ENCODE measurements at places on chromosomes 6 and 20.

DNA sequence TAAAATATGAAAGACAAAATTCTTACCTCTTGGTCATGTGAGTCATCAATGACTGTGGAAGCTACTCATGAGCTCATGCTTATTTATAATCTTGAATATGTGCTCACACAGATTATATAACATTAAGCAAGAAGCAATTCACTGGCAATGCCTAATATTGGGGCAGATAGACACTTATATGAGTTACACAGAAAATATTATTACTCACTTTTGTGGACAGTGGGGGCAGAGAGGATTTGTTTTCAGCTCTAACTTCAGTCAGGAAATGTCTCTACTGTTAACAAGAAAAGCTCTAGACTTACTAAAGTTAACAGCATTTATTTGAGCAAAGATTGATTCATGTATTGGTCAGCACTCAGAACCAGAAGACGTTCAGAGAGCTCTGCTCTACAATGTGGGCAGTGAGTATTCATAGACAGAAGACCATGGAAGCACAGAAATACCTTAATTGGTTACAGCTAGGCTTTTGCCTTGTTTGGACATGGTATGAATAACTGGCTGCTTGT is 85.8 kb upstream of the AHI1 start:
- DNase-seq: no peak

- DNase-seq: no peak
Measured at GRCh38 chr20:7406671-7407070, 533.6 kb downstream of the HAO1 start.

DNA sequence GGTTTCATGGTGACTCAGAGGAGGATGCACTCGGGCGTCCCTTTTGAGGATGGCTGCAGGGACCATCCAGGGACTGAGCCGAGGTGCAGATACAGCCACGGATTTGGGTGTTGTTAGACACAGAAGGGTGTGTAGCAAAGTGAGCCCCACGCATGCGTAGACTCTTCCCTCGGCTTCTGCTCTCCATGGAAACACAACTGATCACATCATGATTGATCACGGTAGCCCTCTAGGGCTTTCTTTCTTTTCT is 606 bp upstream of the ULBP1 start:
- no peak for DNase-seq

GRCh38 chr20:59988141-59988540 is 29.9 kb downstream of the CDH26 start:
- no peak for DNase-seq

- no peak for DNase-seq
Measured at GRCh38 chr6:159966981-159967380, 1.9 kb upstream of the IGF2R start.

- DNase-seq: no peak
Measured at GRCh38 chr20:34011275-34011674, 17.6 kb downstream of the RALY start.

- DNase-seq: no peak
Measured at GRCh38 chr20:44070139-44070900, 116.7 kb downstream of the JPH2 start.

DNA sequence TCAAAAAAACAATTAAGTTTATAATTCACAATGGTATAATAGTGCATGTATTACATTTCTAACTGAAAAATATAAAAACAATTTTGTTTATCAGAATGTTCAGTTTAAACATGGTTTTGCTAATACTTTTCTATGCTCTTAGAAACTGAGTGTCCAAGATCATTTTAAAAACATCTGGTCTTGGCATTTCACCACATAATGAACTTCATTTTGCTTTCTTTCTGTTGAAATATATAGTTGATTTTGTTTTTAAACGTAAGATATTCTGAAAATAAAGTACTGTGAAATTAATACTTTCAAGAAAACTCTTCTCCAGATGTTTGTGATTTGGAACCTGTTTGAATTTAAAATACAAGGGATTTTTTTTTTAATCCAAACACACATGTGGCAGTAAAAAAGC is 264.4 kb downstream of the COL12A1 start:
- no peak for DNase-seq

Measured in activated CD4-positive, CD25-positive, alpha-beta regulatory T cell (primary cell).